ENCODE measurements at places on chromosomes 5 and 9. TPM values are rescaled to one million over a fixed set of nuclear protein-coding genes. Genes with fewer than 3 reads are reported as not detected.

CRHBP gene
- 5.3 TPM for total RNA-seq

DND1 gene
- 3.3 TPM for total RNA-seq

RABEPK gene
- total RNA-seq, result 21.0 TPM

GDNF gene
- 0.86 TPM for total RNA-seq

SLIT3 gene
- total RNA-seq, result 65.1 TPM

GBGT1 gene
- total RNA-seq, result 31.8 TPM

SH2D3C gene
- total RNA-seq, result 3.4 TPM

ACOT12 gene
- total RNA-seq, result not detected

GMCL2 gene
- not detected for total RNA-seq

ROR2 gene
- total RNA-seq, result 36.7 TPM

SAPCD2 gene
- total RNA-seq, result 5.9 TPM

ANKRD55 gene
- 0.18 TPM for total RNA-seq

TAS2R1 gene
- total RNA-seq, result not detected

CCL27 gene
- total RNA-seq, result 0.84 TPM

DOK3 gene
- total RNA-seq, result 5.8 TPM

VCAN gene
- 678 TPM for total RNA-seq

TMEM215 gene
- 0.07 TPM for total RNA-seq

EFNA5 gene
- 57.5 TPM for total RNA-seq

ORM2 gene
- not detected for total RNA-seq

LPAR1 gene
- total RNA-seq, result 34.3 TPM

ARHGEF37 gene
- 9.1 TPM for total RNA-seq

C9orf153 gene
- total RNA-seq, result 0.41 TPM

ANGPTL2 gene
- total RNA-seq, result 16.6 TPM

C9orf43 gene
- 0.72 TPM for total RNA-seq

C9orf152 gene
- not detected for total RNA-seq

SHISAL2B gene
- total RNA-seq, result not detected

NRG2 gene
- 2.8 TPM for total RNA-seq

PAPPA gene
- 3.2 TPM for total RNA-seq

Data from mesothelial cell of epicardium (in vitro differentiated cells).